ENCODE measurements at places on chromosomes 7 and 10.

- DNase-seq: no peak
Measured at GRCh38 chr10:118908557-118909256, 120.8 kb upstream of the NANOS1 start.

DNA sequence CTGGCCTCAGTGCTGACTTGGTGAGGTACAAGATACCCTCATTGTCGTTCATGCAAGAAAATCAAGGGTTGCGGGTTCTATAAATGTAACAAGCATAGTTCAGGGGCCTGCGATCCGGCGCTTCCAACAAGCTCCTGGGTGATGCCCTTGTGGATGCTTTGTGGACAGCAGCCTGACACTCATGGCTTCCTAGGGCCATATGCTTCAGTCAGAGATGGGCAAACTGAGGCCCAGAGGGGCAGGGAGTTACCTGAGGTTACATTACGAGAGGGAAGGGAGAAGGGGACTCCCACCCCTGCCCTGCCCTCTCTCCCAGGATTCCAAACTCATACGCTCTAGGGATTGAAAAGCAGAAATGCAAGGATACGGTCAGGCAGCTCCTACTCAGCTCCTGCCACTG lies 296.3 kb upstream of the ZMIZ1 start:
- DNase-seq: no peak

DNA sequence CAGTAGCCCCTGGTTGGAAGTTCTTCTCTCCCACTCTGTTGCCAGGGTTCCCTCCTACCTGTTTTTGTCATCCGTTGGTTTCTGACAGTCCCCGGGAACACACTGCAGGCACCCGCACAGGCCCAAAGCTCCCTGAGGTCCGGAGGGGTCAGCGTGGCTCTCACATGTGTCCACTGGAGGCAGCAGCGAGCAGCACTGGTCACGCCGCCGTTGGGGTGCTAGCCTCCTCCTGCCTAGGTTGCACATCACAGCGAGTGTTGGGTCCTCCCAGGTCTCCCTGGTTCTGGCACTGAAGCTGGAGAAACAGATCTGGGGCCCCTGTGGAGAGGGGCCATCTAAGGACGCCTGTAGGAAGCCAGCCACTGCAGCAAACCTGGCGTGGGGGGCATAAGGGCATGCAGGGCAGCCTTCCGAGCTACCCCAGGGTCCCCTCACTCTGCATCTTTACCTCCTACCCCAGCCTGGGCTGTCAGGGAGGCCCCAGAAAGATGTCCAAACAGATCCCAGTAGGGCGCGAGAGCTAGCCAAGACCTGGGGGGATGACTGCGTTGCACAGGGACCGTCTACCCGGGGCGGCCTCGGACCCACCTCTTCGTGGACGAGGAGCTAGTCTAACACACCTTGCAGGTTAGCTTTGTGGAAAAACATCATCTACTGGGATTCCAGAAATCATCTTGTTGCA lies 28.9 kb downstream of the LRRC27 start:
- no peak for DNase-seq

DNA sequence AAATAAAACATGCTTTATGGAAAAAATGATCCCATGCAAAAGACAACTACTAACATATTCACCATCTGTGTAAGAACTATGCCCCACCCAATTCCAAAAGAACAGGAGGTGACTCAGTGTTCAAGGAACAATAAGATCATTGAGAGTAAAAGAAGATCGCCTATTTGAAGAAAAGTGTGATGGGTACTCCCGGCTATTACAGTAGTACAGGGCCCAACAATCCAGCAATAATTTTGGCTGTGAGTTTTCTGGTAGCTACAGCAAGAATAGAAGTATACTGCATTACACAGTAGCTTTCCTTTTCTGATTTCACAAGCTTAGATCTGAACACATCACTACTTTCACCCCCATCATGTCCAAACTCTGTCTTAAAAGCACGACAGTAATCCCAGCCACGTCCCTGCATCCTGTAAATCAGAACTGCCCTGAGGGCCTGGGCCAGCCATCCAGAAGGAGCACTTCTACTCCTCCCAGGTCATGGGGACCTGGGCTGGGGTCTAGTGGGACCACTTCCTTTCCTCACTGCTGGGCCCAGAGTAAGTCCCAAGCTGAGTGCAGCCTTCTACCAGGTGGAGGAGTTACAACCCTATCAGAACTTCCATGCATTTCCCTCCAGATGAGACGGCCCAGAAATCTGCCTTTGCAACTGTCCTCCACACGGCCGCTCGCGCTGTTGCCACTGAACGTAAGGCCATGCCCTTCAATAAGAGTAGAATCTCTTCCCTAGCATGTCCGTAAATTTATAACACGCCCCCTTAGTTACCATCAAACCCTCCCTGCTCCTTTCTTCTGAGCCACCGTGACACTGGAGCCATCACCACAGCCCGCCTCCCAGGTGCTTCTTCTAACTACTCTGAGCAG lies 7.9 kb downstream of the ESYT2 start:
- DNase-seq: no peak

DNA sequence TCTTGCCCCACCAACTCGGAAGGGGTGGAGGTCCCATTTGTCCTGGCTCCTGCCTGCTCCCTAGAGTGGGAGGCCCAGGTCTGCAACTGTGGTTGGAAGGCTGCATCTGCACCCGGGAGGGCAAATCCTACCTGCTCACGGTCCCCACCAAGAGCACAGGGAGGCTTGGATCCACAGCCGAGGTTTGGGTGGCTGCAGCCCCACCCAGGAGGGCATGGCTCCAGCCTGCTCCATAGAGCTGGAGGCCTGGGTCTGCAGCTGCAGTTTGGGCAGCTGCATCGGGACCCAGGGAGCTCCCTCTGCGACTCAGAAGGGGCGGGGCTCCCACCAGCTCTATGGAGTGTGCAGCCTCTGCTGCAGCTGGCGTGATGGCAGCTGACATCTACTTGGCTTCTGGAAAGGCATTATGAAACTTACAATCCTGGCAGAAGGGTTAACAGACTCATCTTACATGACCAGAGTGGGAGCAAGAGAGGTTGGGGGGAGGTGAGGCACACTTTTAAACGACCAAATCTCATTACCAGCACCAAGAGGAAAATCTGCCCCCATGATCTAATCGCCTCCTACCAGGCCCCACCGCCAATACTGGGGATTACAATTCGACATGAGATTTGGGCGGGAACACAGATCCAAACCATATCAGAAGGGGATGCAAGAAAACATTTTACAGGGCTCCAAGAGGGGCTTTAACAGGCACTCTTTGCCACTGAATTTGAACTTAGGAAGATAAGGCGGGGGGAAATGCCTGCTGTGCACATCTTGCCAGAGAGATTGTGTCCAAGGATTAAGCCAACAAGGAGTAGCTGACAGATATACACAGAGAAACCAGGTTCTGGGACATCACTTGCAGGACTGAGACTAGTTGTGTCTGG lies 8.2 kb upstream of the BLVRA start:
- DNase-seq: no peak

DNA sequence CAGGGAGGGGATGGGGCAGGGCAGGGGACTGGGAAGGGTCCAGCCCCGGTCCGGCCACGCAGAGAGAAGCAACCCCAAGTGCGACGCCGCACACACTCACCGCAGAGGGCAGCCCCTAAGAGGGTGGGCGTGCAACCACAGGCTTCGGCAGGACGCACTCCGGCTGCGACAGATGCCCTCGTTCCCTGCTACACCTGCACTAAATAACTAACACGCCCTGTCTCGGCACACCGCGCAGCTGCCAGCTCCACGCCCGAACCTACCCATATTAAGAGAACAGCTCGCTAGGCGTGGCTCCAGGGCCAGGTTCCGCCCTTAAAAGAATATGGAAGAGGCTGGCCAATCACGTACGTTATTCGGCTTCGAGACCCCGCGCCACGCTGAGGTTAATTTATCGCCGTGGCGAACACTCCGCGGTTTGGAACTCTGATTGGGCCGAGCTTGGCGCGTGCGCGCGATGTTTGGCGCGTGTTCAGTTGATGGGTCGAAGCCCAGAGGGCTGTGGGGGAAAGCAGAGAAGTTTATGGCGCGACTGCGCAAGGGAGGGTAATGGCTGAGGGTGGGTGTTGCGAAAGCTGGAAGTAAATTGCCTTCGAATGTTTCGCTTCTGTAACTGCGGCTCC lies 91.1 kb downstream of the OR13A1 start:
- no peak for DNase-seq

GRCh38 chr7:24340727-24341126 lies 56.7 kb downstream of the NPY start:
- no peak for DNase-seq

DNA sequence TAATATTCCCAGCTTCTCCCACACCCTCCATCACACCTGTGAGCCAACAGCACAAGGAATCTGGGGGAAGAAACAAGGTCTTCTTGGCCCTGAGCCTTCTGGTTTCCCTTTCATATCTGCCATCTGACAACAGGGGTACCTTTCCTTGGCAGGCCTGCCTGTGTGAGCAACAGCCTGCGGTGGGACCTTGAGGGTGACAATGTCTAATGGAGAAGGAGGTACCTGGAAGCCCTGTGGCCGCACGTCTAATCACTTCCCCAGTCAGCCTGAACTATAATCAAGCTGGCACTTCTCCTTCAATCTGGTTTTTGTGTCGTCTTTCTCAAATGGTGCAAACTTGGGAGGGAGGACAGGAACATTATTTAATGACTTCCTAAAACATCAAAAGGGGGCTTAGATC lies 41.2 kb downstream of the NRCAM start:
- no peak for DNase-seq

DNA sequence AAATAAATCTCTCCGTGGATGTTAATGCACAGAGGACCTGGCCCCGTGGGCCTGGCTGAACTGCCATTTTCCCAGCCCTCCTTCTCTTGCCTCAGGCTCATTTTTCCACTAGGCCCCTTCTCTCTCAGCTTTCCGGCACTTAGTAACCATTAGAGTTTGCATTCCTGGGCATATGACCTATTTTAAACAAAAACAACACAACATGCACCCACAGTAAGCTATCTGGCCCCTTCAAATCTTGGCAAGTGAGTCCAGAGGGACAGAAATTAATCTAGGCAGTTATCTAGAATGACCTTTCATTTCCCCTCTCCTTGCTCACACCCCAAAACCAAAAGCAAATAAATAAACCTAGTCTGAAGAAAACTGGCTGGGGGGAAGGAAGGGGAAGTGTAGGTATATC lies 11.7 kb downstream of the FBXW4 start:
- DNase-seq: no peak

DNA sequence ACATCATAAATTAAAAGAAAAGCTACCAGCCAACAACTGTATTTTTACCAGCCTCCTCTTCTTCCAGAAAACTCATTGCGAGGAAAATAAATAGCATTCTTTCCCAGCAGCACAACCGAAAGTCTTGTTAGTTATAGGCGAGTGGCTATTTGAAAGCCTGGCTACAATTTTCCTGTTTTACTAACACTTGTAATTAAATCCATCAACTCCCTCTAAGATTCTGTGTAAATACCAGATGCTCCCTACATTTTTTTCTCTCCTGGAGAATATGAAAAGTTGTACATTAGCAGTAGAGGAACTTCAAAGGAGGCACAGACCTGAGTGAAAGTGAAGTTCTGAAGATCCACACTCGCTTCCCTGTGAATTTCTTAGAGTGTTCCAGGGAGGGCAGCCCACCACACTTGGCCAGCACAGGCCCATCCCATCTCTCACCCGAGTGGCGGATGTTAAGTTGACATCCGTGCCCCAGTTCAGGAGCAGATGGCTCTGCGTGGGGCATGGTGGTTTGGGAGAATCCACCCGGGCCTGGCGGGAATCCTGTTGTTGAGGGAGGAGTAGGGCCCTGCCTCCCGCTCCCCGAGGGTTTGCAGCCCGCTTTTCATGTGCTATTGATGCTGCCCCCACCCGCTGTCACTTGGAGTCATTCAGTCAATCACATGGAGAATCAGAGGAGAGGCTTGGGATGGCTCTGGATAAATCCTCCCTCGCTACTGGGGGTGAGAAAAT lies 451.0 kb upstream of the GALNT17 start:
- no peak for DNase-seq

DNA sequence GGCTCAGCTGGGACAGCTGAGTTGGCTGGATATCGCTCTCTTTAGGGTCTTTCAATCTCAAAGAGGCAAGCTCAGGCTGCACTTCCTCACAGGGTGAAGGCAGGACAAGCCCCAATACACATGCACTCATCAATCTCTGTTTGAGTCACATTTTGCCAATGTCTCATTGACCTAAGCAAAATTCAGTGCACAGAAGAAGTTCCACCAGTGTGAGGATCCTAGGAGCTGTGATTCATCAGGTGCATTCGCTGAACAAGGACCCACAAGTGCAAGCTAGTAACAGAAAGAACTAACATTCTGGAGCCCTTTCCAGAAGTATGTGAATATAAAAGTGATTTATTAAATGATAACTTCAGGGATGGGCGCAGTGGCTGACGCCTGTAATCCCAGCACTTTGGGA lies 477.2 kb downstream of the GPAM start:
- DNase-seq: no peak

DNA sequence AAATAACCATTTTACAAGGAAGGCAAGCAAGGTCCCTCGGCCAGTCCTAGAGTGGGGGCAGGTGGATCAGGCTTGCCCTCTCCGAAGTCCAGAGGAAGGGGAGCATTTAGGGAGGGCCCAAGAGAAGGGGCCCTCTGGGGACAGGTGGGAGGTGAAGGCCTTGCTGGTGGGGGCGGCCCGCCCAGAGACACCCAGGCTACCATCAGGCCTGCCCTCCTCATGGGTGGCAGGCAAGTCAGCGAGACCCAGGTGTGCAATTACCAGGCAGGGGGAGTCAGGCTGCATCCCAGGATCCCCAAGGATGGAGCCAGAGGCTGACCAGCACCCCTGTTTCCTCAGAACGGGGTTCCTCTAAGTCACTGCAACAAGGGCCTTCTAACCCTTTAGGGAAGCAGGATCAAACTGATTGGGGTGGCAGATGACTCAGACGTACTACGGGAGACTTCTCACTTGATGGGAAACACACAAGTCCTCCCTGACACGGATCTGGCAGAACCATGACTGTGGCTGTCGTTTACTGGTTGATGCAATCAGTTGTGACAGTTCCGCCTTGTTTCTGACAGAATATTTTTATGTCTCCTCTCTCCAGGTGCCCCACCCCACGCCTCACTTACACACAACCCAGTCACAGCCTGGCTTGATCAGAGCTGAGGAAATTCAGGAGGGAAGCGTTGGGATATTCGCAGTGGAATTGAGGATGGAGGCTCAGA lies 8.2 kb downstream of the LOXL4 start:
- no peak for DNase-seq

DNA sequence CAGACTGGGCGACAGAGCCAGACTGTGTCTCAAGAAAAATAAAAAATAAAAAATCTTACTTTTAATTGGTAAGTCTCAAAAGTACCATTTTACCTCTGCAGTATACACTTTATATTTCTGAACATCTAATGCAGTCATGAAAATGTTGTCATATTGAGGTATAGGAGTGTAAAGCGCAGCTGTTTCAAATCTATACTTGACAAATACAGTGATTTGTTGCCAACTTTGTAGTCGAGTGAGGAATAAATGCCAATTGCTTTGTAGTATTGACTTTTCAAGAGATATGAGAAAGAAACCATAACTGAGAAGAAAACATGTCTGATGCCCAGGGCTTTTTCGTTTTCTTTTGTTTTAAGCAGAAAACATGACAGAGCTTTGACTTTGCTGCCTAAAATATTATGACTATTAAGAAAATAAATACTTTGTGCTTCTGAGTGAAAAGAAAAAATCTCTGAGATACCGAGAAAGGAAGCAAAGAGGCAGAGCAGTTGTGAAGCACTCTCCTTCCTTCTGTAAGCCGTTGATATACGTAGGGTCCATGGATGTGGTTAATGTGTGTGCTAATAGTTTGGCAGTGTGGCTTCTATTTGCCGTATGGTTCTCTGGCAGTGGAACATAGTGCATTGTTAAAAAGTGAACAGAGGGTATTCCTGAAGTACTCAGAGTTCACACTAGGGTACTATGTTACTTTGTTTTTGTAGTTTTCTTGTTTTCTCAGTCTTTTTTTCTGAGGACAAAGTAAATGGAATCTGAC lies 38.2 kb downstream of the AVL9 start:
- DNase-seq: no peak

GRCh38 chr7:52119537-52119936 lies 802.9 kb upstream of the COBL start:
- DNase-seq: no peak

GRCh38 chr10:17238445-17239291 lies 10.6 kb downstream of the VIM start:
- no peak for DNase-seq

All from stimulated activated CD8-positive, alpha-beta memory T cell treated with anti-CD3 and anti-CD28 coated beads, Interleukin-7, amount 100 ng/mL, for 48 hours (primary cell).